Foreskin keratinocyte (primary cell): ENCODE measurements at places on chromosomes 1 and 21. TPM values are rescaled to one million over a fixed set of nuclear protein-coding genes. Genes with fewer than 3 reads are reported as not detected.
A peak's percentile ranks its signal among the peaks of the same experiment; 100 is the strongest.

DNA sequence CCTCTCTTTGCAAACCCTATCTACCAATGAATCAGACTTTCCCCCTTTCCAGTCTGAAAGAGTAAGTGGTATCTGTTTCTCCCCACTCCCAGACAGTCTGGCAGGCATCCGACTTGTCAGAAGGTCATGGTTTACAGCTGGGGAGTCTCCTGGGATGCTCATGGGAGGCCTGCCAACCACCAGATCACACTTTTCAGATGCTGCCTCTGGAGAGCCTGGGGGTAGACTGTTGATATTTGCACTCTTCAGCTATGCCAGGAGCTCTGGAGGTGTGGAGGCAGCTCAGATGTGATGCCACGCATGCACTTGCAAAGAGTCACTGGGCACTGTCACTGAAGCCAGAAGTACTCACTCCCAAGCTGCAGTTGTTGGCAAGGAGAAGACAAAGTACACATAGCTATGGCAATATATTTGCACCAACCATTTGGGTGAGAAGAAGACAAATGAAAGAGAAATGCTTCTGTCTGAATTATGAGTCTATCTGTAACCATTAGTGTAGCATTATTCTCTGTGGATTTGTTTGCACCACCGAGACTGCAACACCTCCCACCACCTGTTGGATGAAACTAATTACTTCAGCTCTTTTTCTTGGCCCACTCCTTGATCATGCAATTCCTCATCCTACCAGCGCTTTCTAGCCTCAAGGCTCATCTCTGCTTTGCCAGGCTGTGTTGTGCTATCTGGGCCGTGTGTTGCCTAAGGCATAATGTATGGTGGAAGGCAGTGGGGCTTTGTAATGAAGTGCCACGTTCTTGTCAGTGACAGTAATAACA is 133.0 kb upstream of the SPAG17 start:
- no peak for DNase-seq

- DNase-seq, result no peak
Measured at GRCh38 chr1:8646996-8647395, 170.4 kb downstream of the RERE start.

The ATP1A1 gene
- total RNA-seq, result 141 and 174 TPM in 2 replicates

DNA sequence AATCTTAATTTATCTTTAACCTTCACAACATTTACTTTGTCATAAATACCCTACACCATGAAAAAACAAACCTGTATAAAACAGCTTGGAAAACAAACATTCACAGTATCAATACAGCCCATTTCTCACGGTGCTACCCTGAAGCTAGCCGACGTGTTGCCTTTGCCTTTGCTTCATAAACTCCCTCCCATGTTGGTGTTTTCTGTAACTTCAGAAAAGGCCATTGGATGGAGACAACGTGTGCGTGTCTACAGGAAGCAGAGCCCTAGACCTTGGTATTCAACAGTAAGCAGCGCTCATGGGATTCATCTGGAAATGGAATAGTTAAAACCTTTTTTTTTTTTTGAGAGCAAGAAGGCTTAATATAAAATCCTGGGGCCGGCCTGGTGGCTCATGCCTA is 7.2 kb upstream of the PRDM15 start:
- no peak for DNase-seq

DNA sequence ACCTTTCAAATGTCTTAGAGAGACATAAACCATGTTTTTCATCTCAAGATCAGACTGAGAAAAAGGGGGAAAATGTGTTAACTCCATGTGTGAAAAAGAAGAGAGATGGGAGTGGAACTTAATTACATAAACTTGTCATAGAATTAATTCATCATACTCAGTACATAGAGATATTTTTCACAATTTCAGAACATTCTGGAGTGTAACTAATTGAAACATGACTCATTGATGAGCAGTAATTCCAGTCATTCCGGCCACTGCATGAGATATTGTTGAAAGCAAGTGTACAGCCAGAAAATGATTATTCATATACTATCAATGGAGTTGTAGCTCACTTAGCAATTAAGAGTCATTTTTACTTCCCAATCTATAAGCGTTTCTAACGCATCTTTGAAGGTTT is 739.3 kb downstream of the LTN1 start:
- peak; percentile 53 for DNase-seq

The EXOC8 gene
- 13.5 and 14.8 TPM in 2 replicates for total RNA-seq

DNA sequence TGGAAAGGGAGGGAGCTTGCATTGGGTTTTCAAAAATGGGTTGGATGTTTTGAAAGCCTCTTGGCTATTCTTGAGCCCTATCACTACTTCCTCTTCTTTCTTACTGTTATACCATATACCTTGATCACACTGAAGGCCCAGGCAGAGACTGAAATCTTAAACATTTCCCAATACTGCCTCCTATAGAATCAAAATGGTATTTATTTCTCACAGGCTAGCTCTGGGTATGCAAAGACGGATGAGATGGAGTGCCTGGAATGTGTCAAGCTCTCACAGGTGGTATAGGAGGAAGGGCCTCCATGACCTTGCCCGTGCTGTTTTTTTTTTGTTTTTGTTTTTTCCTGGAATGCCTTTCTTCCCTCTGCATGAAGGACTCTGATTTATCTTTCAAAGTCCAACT is 268.4 kb upstream of the USP24 start:
- DNase-seq, result no peak
